ENCODE measurements at places on chromosomes 4 and X.

DNA sequence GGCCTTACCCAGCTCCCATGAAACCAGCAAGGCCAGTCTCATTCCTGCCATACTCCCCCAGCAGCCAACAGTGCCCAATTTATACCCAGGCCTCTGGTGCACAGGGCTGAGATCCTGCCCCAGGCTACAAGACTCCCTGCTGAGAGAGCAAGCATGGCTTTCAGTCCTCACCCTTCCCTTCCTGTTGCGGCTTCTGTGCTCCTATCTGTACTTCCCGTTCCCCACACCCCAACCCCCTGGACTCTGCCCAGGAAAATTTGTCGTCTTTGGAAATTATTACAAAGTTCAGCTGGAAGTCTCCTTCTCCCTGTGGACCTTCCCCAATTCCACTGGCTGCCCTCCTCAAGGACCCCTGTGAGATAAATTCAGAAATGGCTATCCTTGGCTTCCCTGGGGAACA is 84.1 kb upstream of the GK2 start:
- no peak for DNase-seq

DNA sequence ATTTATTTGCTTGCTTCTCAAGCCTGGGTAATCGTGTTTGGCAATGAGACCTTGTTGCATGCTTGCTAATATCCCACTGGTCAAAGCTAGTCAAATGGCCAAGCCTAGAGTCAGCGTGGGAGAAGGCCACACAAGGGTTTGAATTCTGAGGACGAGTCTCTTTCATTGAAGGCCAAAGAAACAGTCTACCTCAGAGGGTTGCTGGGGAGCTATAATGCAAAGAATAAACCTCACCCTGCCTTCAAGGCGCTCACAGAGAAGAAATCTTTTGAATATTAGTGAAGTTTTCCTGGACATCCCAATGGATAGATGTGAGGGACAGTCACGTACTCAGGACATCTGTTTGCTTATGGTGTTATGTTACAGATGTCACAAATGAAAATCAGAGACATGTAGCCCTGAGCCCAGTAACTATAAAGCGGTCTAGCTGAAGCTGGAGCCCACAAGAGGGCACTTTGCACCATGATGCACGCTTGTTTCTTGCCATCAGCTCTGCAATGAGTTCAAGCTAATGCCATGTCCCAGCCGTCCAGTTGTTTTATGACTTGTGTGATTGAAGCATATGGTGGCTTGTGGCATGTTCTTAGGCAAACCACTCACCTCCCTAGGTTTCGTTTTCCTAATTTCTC is 1.1 kb upstream of the TLR3 start:
- DNase-seq: no peak

GRCh38 chr4:68569466-68570121 is 6.5 kb downstream of the UGT2B17 start:
- no peak for DNase-seq

- DNase-seq: no peak
Measured at GRCh38 chr4:48044298-48044697, 27.7 kb downstream of the NIPAL1 start.

- DNase-seq: no peak
Measured at GRCh38 chrX:370244-370962, 16.3 kb downstream of the PPP2R3B start.

DNA sequence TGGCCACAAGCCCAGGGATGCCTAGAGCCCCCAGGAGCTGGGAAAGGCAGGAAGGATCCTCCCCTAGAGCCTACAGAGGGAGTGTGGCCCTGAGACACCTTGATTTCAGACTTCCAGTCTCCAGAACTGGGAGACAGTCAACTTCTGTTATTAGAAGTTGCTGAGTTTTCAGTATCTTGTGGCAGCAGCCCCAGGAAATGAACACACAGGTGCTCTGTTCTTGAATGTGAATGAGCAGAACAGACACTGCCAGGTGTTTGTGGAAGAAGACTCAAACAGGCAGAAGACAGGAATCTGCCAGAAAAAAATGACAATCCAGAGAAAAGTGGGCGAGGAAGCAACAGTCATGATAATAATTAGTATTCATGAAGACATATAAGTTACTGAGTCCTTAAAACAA is 64.5 kb upstream of the STS start:
- no peak for DNase-seq

GRCh38 chrX:101383679-101384205 is 2.2 kb downstream of the BTK start:
- no peak for DNase-seq

DNA sequence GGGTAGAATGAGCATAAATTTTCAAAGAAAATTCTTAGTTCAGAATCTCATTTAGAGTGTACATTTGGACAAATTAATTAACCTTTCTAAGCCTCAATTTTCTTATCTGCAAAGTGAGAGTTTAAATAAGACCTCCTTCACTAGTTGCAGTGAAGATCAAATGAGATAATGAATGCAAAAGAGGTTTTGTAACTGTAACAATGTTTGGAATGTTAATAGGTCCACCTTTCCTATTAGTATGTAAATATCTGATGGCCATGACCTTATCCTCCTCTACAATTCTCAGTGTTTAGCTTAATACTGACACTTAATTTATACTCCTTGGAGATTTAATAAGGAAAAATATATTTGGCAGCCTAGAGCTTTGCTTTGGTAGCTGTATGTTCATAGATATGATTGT is 138.8 kb downstream of the GABRG1 start:
- DNase-seq: no peak

DNA sequence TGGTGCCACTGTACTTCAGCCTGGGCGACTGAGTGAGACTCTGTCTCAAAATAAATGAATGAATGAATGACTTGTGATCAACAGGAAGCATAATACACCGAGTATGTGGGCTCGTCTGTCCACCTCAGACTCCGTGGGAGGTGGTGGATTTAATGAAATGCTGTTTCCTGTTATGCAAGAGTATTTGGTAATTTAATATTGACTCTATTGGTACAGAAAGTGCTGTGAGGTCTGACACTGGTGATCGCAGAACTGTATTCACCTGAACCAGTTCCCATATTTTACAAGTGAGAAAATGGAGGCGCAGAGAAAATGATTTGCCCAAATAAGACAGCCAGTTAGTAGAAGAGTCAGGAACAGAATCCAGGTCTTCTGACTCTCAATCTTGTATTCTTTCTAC is 423.3 kb downstream of the RAPGEF2 start:
- DNase-seq: no peak

GRCh38 chr4:54487491-54487890 is 170.3 kb upstream of the KIT start:
- no peak for DNase-seq

- DNase-seq: no peak
Measured at GRCh38 chrX:148380650-148381561, 119.5 kb upstream of the AFF2 start.

GRCh38 chr4:98113012-98113411 is 30.3 kb downstream of the STPG2 start:
- DNase-seq: no peak

- no peak for DNase-seq
Measured at GRCh38 chrX:12681047-12681446, 110.2 kb upstream of the PRPS2 start.

- no peak for DNase-seq
Measured at GRCh38 chr4:180101348-180102083, 2141.7 kb upstream of the TENM3 start.

- no peak for DNase-seq
Measured at GRCh38 chrX:26581091-26581490, 365.1 kb downstream of the MAGEB5 start.

GRCh38 chr4:141473952-141474351 is 162.4 kb upstream of the IL15 start:
- no peak for DNase-seq

GRCh38 chr4:121789960-121790829 is 10.9 kb upstream of the EXOSC9 start:
- no peak for DNase-seq

DNA sequence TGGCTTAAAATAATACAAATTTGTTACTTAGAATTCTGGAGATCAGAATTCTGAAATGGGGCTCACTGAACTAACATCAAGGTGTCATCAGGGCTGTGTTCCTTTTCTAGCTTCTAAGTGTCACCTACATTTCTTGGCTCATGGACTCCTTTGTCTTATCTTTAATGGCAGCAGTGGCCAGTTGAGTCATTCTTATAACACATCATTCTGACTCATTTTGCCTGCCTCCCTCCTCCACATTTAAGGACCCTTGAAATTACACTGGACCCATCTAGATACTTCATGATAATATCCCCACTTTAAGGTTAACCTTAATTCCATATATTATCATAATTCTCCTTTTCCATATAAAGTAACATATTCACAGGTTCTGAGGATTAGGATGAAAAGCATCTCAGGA is 215.9 kb downstream of the GUCY2F start:
- no peak for DNase-seq

DNA sequence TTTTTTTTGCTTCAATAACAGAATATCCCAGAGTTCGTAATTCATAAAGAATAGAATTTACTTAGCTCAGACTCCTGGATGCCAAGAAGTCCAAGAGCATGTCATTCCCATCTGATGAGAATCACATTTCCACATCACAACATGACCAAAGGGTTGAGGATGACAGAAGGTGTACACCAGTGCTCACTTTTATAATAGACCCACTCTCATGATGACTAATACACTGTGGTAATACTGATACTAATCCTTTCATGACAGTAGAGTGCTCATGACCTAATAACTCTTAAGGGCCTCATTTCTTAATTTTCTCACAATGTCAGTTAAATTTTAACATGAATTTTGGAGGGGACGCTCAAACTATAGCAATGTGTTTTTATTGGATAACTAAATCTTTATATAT is 69.2 kb downstream of the ZNF732 start:
- no peak for DNase-seq

GRCh38 chr4:127311371-127311770 is 321.4 kb upstream of the INTU start:
- no peak for DNase-seq

DNA sequence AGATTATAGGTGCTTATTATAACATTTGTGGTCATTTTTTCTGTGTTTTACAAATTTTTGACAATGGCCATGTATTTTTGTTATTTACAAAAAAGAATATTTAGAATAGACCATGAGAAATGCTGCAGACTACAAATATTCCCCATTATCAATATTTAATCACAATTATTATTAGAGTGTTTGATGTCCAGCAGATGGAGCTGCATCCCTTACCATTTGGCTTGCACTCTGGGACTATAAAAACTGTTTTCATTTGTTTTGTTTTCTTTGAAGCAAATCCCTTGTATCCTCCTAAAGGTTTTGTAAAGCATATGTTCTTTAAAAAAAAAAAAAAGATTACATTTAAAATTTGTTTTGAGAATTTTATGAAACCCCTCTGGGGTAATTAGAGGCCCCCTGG is 85.6 kb upstream of the CXorf66 start:
- DNase-seq: no peak

Data from stimulated activated CD4-positive, alpha-beta T cell treated with anti-CD3 and anti-CD28 coated beads, Interleukin-1b, Interleukin-23, amount 100 ng/mL, for 1 hour (primary cell).